ENCODE measurements at places on chromosomes 1 and 21. TPM values are rescaled to one million over a fixed set of nuclear protein-coding genes. Genes with fewer than 3 reads are reported as not detected.

GRCh38 chr1:231242516-231243198 lies 1.6 kb downstream of the GNPAT start:
- DNase-seq: no peak

DNA sequence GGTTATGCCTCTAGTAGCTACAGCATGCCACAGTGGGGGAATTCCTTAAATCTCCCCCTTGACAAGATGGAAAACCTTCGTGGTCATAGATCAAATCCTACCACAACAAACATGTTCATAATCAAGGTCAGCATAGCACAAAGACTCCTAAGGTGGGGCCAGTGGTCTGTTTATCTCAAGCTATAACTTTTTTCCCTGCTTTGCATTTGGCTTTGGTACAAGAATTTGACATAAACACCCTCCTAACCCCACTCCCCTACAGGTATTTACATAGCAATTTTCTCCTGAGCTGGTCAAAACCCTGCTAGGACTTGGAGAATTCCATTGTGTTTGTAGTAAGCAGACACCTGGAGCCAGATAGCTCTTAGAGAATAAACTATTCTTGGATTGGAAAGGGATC lies 58.5 kb downstream of the HIVEP3 start:
- DNase-seq: no peak

GRCh38 chr1:17757426-17757825 lies 2.3 kb downstream of the ACTL8 start:
- no peak for DNase-seq

GRCh38 chr21:25658427-25659035 lies 19.5 kb downstream of the JAM2 start:
- DNase-seq: no peak

GRCh38 chr1:6512908-6513280 lies 21.4 kb upstream of the PLEKHG5 start:
- no peak for DNase-seq

GRCh38 chr1:95168761-95169351 lies 51.7 kb downstream of the TLCD4 start:
- DNase-seq: no peak

- DNase-seq: no peak
These were observed 11.6 kb downstream of the GPX7 start for GRCh38 chr1:52613636-52614373.

- DNase-seq: no peak
These were observed 28.4 kb downstream of the PARK7 start for GRCh38 chr1:7989762-7990428.

- DNase-seq: no peak
These were observed 8.0 kb downstream of the TENT5B start for GRCh38 chr1:27004471-27005165.

DNA sequence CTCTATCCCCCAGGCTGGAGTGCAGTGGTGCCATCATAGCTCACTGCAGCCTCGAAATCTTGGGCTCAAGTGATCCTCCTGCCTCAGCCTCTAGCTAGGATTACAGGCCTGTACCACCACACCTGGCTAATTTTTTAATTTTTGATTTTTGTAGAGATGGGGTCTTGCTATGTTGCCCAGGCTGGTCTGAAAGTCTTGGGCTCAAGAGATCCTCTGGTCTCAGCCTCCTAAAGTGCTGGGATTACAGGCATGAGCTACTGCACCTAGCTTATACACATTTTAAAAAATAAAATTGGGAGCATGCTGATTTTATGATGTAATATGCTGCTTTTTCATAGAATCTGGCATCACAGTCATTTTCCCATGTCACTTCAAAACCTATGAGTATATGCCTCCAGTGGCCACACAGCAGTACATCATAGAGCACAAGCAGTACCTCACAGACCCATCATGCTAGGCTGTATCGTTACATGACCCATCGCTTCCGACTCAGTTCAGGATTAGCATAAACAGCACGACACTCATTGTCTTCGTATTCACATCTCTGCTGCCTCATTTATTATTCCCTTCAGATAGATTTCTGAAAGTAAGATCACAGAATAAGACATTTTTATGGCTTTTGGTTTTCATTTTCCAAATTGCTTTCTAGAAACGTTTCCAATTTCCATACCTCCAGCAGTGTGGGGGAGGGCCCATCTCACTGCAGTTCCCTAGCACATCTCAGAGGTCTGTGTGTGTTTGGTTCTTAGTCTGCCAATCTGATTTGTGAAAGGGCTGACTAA lies 35.9 kb upstream of the CCSAP start:
- DNase-seq: no peak

DNA sequence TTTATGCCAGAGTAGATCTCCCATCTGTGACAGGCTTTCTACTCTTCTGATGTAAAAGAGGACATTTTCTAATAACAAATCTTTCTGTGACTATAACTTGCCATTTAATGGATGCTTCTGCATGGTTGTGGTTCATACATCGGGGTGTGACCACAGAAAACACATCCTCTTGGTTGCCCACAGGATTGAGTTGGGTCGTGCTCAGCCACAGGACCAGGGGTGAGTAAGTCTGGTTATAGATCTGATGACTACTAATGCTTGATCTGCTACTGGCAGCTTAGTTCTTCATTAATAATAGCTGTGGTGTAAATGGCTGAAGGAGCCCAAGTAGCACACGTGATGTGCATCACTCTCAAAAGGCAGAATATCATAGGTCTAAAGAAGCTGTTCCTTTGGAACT lies 328.2 kb downstream of the RWDD3 start:
- no peak for DNase-seq

DNA sequence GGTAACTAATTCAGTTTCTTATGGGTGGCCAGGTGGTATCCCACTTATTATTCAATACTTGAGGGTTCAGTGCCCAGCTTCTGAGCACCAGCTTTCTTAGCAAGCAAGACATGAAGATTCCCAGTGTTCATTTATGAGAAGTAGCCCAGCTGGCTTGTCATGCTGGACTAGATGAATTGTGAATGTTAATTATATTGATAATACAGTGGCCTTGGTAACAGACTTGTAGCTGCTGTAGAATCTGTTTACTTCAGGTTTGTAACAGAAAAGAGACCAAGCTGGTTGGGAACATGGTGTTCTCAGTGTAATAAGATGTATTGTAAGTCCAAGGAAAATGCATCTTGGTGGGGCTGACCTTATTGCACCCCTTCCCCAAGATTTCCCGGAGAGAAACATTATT lies 10.1 kb downstream of the AHCYL1 start:
- no peak for DNase-seq

- no peak for DNase-seq
These were observed 19.2 kb upstream of the EPHA2 start for GRCh38 chr1:16174886-16175598.

DNA sequence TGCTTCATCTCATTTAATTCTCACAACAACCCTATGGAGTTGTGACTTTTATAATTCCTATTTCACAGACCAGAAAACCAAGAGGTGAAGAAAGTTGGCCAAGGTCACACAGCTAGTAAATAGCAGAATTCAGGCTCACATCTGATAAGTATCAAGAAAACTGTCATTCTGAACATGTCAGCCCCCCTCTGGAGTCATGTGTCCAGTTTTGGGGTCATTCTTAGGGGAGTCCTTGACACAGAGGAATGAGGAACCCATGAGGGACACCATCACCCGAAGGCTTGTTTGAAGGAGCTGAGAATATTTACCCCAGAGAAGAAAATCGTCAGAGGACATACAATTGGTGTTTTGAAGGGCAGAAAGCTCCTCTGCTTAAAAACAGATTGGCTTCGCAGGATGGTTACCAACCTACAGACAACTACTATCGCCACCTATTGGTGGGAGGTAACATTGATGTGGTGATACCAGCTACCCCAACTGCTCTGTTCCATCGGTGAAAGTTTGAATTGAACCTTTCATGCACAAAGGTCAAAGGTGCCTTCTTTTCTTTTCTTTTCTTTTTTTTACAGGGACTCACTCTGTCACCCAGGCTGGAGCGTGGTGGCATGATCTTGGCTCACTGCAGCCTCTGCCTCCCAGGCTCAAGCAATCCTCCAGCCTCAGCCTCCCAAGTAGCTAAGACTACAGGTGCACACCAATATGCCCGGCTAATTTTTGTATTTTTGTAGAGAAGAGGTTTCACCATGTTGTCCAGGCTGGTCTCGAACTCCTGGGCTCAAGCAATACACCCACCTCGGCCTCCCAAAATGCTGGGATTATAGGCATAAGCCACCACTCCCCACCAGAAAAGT lies 31.3 kb downstream of the NCMAP start:
- DNase-seq: no peak

GRCh38 chr1:85088408-85088784 lies 40.1 kb upstream of the MCOLN3 start:
- no peak for DNase-seq

GRCh38 chr1:178612261-178612660 lies 99.4 kb downstream of the TEX35 start:
- no peak for DNase-seq

- DNase-seq: no peak
These were observed 494 bp upstream of the PIP5K1A start for GRCh38 chr1:151197863-151198253.

GRCh38 chr1:45409276-45409675 lies 69.0 kb upstream of the MUTYH start:
- no peak for DNase-seq

GRCh38 chr1:79302380-79302930 lies 295.9 kb upstream of the ADGRL4 start:
- DNase-seq: no peak

DNA sequence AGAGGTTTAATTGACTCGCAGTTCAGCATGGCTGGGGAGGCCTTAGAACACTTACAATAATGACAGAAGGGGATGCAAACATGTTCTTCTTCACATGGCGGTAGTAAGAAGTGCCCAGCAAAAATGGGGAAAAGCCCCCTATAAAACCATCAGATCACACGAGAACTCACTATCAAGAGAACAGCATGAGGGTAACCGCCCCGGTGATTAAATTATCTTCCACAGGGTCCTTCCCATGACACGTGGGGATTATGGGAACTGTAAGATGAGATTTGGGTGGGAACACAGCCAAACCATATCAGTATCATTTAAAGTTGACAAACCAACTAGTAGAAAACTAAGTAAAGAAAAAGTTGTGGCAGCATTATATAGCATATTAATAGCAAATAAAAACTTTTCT lies 71.3 kb upstream of the DNAJC6 start:
- DNase-seq: no peak

- no peak for DNase-seq
These were observed 43.3 kb upstream of the RABGAP1L start for GRCh38 chr1:174116042-174116441.

- no peak for DNase-seq
These were observed 139.2 kb downstream of the NEK7 start for GRCh38 chr1:198295971-198296370.

CD1E gene
- 0.52 TPM for total RNA-seq

CD1D gene
- 1.7 TPM for total RNA-seq

CD34 gene
- 40.9 TPM for total RNA-seq

TAS1R3 gene
- total RNA-seq: 0.42 TPM

VASH2 gene
- total RNA-seq: 1.5 TPM

RBP7 gene
- 8.5 TPM for total RNA-seq
